ENCODE measurements at places on chromosomes 11 and 22. TPM values are rescaled to one million over a fixed set of nuclear protein-coding genes. Genes with fewer than 3 reads are reported as not detected.

COMT gene
- total RNA-seq = 533 TPM

CALCA gene
- total RNA-seq = not detected

TRIM48 gene
- not detected for total RNA-seq

HBG1 gene
- not detected for total RNA-seq

BAIAP2L2 gene
- total RNA-seq = 0.19 TPM

TNNI2 gene
- total RNA-seq = not detected

NAALAD2 gene
- total RNA-seq = 0.25 TPM

LRRC51 gene
- 7.0 TPM for total RNA-seq

C11orf86 gene
- not detected for total RNA-seq

GAB4 gene
- not detected for total RNA-seq

FGF3 gene
- total RNA-seq = not detected

TRIM5 gene
- total RNA-seq = 116 TPM

GGTLC2 gene
- not detected for total RNA-seq

HOATZ gene
- total RNA-seq = not detected

WBP2NL gene
- total RNA-seq = 0.16 TPM

SCGB1D2 gene
- total RNA-seq = not detected

VSIG10L2 gene
- total RNA-seq = not detected

MS4A13 gene
- total RNA-seq = not detected

PCSK7 gene
- 38.4 TPM for total RNA-seq

SLC25A18 gene
- total RNA-seq = not detected

MMP12 gene
- total RNA-seq = not detected

CHRNA10 gene
- total RNA-seq = 0.94 TPM
